Mucosa of gallbladder (tissue), 1 donor: ENCODE measurements at places on chromosomes 5 and 9. TPM values are rescaled to one million over a fixed set of nuclear protein-coding genes. Genes with fewer than 3 reads are reported as not detected.

DNA sequence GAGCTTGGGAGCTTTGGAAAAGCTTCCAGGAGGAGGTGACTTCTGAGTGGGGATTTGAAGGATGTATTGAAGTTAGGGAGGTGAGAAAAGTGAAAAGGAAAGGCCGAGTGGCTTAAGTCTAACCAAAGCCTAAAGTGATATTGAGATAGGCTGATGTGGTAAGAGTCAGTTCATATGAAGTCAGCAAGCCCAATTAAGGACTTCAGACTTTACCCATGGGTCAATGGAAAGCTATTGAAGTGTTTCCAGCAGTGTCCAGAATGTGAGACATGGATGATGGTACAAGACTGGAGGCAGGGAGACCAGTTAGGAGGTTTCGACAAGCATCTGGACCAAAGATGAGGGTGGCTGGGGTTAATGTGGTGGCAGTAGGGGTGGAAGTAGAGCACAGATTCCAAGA is 134.3 kb upstream of the WWC1 start:
- DNase-seq = no peak

The DMRTA1 gene
- total RNA-seq = 3.4 TPM

The FAT2 gene
- total RNA-seq = 0.03 TPM

- no peak for DNase-seq
These were observed 161.3 kb downstream of the CCDC192 start for GRCh38 chr5:127864511-127864910.

- DNase-seq = no peak
These were observed 122.8 kb upstream of the MAP3K1 start for GRCh38 chr5:56692359-56693219.

The HK3 gene
- total RNA-seq = 4.0 TPM
